ENCODE measurements at places on chromosomes 1 and 21.

GRCh38 chr1:44546403-44547053 lies 127.8 kb downstream of the TMEM53 start:
- DNase-seq: no peak

- DNase-seq: no peak
Measured at GRCh38 chr1:198116069-198116468, 40.7 kb upstream of the NEK7 start.

GRCh38 chr1:177448036-177448615 lies 277.4 kb downstream of the BRINP2 start:
- DNase-seq: no peak

DNA sequence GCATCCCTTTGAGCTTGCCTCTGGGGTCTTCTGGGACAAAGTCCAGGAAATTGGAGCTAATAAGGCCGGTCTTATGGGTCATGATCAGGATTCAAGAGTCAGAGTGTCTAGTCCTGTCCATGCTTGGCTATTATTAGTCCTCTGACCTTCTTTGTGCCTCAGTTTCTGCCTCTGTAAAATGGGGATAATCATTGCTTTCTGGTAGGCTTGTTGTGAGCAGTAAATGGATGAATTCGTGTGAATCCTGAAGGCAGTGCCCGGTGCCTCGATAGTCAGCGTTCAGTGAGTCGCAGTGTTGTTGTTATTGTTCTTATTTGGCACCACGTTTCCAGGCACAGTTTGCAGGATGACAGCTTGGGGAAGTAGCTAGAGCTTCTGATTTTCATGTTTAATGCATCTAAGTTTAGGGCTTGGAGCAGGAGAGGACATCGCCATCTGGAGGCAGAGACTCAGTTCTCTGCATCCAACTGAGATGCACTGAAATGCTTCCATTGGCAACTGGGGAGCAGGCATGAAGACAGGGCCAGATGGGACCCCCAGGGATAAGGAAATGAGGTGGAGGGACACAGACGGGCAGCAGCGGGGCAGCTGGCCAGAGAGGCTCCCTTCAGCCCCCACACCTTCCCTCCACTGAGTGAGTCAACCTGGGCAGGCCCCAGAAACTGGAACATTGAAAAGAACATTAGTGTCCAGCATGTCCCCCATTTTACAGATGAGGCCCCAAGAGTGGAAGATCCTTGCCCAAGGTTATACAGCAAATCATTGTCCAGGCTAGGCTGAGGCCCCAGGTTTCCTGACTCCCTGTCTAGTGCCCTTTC lies 160.3 kb downstream of the PTPRU start:
- DNase-seq: no peak

DNA sequence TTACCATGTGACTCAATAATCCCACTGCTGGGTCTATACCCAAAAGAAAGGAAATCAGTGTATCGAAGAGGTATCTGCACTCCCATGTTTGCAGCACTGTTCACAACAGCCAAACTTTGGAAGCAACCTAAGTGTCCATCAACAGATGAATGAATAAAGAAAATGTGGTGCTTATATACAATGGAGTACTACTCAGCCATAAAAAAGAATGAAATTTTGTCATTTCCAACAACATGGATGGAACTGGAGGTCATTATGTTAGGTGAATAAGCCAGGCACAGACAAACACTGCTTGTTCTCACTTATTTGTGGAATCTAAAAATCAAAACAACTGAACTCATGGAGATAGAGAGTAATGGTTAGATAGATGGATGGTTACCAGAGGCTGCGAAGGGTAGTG lies 79.3 kb downstream of the KIAA0319L start:
- no peak for DNase-seq

DNA sequence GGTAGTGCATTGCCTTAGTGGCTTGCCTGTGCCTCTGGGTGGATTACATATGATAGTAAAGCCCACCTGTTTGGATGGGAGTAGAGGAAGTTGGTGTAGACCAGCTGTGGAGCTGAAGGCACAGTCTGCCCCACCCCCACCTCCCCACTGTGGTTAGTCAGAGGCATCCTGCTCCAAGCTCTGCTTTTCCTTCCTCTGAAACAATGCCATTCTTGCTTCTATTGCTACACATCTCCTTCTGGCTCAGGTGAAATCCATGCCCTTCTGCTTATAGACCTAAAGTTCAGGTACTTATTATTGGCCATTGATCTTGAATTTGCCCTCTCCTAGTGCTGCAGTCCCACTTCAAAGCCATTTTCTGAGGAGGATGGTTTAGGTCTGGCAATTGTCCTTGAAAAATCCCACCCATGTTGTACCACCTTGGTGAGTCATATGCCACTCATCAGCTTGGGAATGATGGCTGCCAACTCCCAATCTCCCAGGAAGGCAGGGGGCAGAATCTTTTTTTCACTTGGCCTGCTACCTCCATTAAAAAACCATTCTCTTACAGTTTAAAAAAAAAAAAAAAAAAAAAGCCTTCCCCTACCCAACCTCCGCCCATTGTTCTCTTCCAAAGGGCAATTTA lies 6.7 kb upstream of the TXLNA start:
- no peak for DNase-seq

DNA sequence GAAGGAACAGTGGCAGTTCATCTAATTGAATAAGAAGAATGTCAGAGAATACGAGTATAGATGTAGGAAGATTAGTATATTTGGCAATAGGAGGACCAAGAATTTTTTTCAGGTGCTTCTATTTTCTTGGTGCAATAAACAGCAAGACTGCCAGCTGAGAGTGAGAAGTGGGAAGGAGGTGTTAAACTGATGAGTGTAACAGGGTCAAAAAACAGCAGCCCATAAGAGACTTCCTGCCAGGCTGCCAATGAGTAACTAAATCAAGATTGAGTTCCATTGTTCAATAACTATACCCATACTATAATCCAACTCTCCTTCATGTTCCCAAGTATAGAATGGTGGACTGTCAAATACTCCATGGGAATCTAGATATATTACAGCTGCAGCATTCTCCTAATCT lies 28.7 kb downstream of the LYST start:
- no peak for DNase-seq

DNA sequence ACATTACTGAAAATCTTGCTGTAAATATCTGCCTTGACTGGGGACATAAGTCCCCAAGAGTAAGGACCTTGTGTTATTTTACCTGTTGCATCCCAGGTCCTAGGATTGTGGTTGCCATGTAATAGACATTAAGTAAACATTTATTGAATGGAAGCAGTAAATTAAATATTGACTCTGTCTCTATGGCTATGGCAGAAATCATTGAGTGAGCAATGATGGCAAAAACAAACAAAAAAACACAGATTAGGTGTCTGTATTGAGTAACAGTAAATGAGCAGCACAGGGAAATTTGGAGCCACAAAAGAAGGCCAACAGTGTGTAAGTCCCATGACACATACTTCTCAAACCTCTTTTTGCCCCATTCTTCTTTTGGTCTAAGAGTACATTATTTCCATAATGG lies 240.4 kb downstream of the NFIA start:
- DNase-seq: no peak

GRCh38 chr1:53737648-53738204 lies 1.2 kb downstream of the GLIS1 start:
- DNase-seq: no peak

DNA sequence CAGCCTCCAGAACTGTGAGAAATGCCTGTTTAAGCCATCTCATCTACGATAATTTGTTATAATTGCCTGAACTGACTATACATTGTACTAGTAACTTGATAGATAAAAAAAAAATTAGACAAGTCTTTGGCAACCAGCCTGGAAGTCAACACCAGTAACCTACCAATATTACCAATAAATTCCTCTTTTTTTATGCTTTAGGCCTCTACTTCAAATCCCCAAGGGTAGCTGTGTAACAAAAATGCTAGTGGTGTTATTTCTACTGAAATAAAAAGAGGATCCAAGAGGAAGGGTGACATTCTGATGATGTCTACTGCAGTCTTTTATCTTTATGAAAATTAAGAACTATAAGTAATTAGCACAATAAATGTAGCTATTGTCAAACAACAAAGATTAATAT lies 151.7 kb upstream of the SAMSN1 start:
- DNase-seq: no peak

GRCh38 chr1:204380293-204380831 lies 20.6 kb upstream of the PLEKHA6 start:
- DNase-seq: no peak

DNA sequence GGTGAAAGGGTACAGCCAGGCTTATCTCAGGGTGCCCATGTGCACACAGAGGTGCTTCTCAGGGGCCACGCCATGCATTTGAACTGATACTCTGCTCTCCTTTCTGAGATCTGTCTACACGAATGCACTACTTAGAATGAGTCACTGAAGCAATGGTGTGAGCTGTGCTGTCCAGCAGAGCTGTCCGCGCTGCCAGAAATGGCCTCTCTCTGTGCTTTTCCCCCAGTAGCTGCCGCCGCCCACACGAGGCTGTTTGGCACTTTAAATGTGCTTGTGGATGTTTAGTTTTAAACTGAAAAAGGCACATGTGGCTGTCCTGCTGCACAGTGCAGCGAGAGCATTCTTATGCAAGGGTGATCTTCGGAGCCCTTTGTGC lies 87.1 kb upstream of the COL6A1 start:
- DNase-seq: no peak

DNA sequence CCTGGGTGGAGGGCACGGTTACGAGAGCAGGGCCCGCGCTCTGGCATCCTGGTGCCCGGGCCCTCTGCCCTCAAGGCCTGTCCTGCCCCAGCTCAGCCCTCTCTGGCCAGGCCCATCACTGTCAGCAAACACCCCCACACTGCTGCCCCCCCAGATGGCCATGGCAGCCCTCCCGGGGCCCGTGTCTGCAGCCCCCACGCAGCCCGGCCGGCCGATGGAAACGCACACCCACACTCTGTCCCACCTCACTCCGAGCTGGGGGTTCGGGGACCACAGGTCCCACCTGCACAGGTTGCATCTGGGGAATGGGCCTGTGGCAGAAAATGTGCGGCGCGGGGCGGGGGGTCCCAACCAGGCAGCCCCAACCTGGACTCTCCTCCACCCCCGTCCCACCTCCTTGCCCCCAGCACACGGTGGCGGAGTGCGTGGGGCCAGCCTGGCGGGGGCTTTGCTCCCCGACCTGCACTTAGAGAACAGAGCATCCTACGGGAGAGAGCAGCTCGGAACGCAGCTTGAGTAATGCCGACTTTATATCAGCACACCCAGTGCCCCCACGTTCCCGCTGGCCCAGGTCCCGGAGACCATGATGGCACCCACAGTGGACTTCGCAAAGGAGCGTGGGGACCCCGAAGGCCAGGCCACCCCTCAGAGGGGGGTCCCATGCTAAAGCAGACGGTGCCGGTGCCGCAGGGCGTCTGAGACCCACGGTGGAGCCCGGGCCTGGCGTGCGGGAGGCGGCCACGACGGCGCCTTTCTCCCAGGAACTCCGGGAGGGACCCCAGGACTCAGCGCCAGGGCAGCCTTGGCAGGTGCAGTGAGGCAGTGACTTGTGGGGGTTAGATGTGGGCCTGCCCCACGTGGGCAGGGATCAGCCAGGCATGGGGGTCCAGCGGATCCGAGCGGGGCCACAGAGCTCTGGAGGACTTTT lies 7.5 kb upstream of the RNF223 start:
- DNase-seq: no peak

- DNase-seq: no peak
Measured at GRCh38 chr1:94438692-94439276, 20.6 kb downstream of the ABCD3 start.

DNA sequence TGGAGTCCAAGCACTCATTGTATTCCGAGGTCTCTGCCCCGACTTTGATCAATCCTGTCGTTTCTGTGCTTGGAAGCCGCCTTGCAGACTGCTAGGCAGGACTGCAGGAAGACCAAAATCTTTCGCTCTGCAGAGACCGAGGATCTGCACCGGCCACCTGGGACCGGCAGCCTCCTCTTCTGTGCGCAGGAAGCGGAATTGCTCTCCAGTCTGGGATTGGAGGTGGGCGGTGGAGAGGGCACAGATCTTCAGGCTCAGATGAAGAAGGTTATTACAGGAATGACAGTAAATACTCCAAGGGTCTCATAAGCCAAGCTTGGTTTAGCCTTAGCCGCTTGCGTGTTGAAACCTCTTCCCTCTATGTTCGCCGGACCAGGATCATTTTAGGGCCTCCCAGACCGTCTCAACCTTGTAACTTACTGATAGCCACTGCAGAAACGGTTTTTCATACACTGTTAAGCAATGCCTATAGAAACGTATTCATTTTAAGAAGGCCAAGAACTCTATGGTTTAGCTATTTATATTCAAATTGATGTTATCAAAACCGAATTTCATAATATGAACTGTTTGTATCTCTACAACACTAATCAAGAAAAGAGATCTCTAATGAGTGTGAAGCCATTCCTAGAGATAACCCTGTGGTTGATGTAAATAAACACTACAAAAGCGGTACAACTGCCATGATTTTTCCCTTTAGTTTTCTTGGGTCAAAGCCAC lies 1.1 kb downstream of the MIA3 start:
- DNase-seq: no peak

DNA sequence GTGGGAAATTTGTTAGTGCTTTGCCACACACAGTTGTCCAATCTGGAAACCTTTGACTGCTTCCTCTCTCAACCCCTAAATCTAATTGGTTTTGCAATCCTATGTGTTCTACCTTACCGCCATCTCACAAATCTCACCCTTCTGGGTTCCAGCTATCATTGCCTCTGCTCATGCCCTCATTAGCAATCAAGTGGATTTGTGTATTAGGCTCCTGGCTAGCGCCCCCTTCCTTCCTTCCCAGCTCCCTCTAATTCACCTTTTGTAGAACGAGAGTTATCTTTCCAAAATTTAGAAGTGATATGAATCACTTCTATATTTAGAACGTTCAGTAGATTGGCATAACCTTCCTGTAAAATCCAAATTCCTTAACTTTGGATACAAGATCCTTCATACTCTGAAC lies 18.6 kb downstream of the FMO1 start:
- DNase-seq: no peak

- no peak for DNase-seq
Measured at GRCh38 chr1:63600248-63600647, 7.0 kb downstream of the PGM1 start.

DNA sequence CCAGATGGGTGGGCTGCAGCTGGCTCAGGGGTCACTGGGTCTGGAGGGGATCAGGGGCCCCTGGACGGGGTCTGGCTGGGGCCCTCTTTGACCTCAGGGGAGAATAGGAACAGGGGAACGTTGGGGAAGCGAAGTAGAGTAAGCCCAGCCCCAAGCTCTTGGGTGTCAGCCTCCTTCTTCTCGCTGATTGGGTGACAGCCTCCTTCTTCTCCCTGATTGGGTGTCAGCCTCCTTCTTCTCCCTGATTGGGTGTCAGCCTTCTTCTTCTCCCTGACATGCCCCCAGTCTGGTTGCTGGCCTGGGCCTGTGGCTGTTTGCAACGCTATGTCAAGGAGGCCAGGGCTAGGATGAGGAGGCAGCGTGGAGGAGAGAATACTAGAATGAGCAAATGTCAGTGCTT lies 76.7 kb upstream of the CASZ1 start:
- no peak for DNase-seq

DNA sequence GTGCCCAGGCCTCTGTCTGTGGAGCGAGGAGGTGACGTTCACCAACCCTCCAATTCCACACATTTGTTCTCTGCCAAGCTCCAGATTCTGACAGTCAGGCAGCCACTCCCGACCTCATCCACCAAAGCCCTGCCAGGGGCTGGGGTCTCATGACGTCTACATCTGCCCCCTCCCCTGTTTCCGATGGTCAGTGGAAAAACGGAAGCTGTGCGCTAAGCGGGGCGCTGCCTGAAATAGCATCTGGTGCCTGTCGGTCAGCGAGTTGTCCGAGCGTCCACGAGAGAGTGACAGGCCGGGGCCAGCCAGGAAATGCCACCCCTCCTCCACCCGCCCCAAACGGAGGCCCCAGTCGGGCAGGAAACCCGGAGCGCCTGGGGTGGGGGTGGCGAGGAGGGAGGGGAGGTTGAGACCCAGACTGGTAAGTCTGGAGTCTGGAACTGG lies 3.2 kb upstream of the TAL1 start:
- DNase-seq: no peak

GRCh38 chr1:10791105-10791951 lies 5.1 kb downstream of the CASZ1 start:
- DNase-seq: no peak
